ENCODE measurements at places on chromosomes 3 and 15.

- peaks cover 34% of the 10 kb centered on the region for H3K4me1 ChIP-seq
- H3K27me3 ChIP-seq = no peaks in the 10 kb centered on the region
- H3K27ac ChIP-seq = peak overlapping the region; percentile 85
Observed at GRCh38 chr3:177994976-177995375, 541.3 kb upstream of the KCNMB2 start.

GRCh38 chr3:143301031-143301901 lies 181.7 kb downstream of the CHST2 start:
- no peaks in the 10 kb centered on the region for H3K36me3 ChIP-seq
- H3K27ac ChIP-seq = no peak overlapping the region
- H3K4me1 ChIP-seq = peaks cover 19% of the 10 kb centered on the region
- H3K27me3 ChIP-seq = no peaks in the 10 kb centered on the region
- DNase-seq = no peak

DNA sequence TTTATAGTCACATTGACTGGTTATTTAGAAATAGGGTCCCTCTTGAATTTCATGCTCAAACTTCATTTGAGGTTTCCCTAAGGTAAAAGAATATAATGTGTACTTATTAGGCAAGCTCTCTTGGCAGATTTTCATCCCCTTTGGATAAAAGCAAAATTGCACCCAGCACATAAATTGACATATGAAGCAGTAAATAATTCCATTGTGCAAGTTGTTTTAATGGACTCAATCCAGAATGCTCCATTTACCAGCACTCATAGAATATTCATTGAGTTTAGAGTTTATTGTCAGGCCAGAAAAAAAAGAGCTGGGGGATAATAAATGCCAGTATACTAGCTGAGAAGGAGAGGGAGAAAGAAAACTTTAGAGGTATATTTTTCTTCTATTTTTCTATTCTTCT lies 136.8 kb downstream of the TPRG1 start:
- peaks cover 53% of the 10 kb centered on the region for H3K4me1 ChIP-seq
- H3K4me3 ChIP-seq = peak overlapping the region; percentile 78
- peak overlapping the region; percentile 94 for H3K27ac ChIP-seq
- DNase-seq = no peak
- H3K36me3 ChIP-seq = peaks cover 32% of the 10 kb centered on the region

- no peaks in the 10 kb centered on the region for H3K4me1 ChIP-seq
- no peak for DNase-seq
- peaks cover 3% of the 10 kb centered on the region for H3K27me3 ChIP-seq
- no peak overlapping the region for H3K4me3 ChIP-seq
Observed at GRCh38 chr3:171788546-171789351, 21.5 kb downstream of the PLD1 start.

GRCh38 chr15:89021224-89021623 lies 67.0 kb upstream of the ABHD2 start:
- no peak overlapping the region for H3K27ac ChIP-seq
- H3K27me3 ChIP-seq = peaks cover 3% of the 10 kb centered on the region
- no peaks in the 10 kb centered on the region for H3K36me3 ChIP-seq
- DNase-seq = no peak
- no peak overlapping the region for H3K4me3 ChIP-seq

GRCh38 chr15:41922353-41922752 lies 28.5 kb upstream of the SPTBN5 start:
- H3K4me3 ChIP-seq = no peak overlapping the region
- H3K36me3 ChIP-seq = peaks cover 76% of the 10 kb centered on the region
- no peaks in the 10 kb centered on the region for H3K27me3 ChIP-seq
- peaks cover 22% of the 10 kb centered on the region for H3K4me1 ChIP-seq
- no peak overlapping the region for H3K27ac ChIP-seq

- H3K36me3 ChIP-seq = peaks cover 94% of the 10 kb centered on the region
- peak overlapping the region; percentile 60 for H3K4me3 ChIP-seq
- no peaks in the 10 kb centered on the region for H3K27me3 ChIP-seq
- no peak for DNase-seq
Observed at GRCh38 chr3:50333744-50334328, 5.8 kb upstream of the TUSC2 start.

GRCh38 chr15:56160966-56161365 lies 82.7 kb downstream of the RFX7 start:
- H3K4me3 ChIP-seq = no peak overlapping the region
- peaks cover 33% of the 10 kb centered on the region for H3K36me3 ChIP-seq
- DNase-seq = no peak
- H3K4me1 ChIP-seq = peaks cover 45% of the 10 kb centered on the region

DNA sequence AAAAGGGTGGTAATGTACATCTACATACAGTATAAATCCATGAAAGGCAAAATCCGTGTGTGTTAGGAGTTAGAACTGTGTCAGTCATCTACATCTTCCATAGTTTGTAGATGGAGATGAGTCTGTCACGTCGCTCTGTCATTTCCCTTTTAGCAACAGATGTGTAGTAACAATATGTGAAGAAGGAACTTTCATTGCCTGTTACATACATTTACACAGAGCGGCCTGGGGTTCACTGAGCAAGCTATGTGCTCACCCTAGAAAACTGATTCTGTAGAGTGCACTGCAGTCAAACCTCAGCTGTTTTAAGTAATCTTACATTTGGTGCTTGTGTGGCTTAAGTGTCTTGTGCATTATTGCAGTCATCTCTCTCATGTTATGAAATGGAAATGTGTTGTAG lies 41.6 kb upstream of the AP3B2 start:
- no peak for DNase-seq
- peak overlapping the region; percentile 96 for H3K27ac ChIP-seq
- H3K4me1 ChIP-seq = peaks cover 56% of the 10 kb centered on the region
- peaks cover 70% of the 10 kb centered on the region for H3K36me3 ChIP-seq
- no peaks in the 10 kb centered on the region for H3K27me3 ChIP-seq
- H3K4me3 ChIP-seq = peak overlapping the region; percentile 94

DNA sequence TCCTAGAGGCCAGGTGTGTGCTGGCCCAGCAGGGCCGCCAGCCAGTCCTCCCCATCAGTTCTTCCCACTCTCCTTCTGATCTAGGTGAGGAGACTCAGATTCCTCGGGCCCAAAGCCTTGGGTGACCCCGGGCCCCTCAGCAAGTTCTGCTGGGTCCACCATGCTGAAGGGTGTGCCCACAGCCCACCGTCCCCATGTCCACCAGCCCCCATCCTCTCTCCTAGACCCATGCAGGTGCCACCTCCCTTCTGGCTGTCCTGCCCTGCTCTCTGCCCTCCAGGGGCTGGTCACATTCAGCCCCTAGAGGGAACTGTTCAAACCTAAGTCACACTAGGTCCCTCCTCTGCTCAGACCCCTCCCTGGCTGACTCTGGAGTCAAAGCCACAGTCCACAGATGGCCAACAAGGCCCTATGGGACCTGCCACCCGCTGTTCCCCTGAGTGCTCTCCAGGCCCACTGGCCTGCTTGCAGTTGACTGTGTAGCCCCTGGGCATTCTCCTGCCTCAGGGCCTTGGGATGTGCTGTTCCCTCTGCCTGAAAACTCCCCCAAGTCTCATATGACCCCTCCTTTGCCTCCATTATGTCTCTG lies 878 bp upstream of the TLR9 start:
- DNase-seq = no peak
- H3K27ac ChIP-seq = peak overlapping the region; percentile 93
- peak overlapping the region; percentile 54 for H3K4me3 ChIP-seq
- peaks cover 37% of the 10 kb centered on the region for H3K36me3 ChIP-seq
- H3K27me3 ChIP-seq = no peaks in the 10 kb centered on the region

GRCh38 chr15:82105451-82106215 lies 59.8 kb upstream of the MEX3B start:
- no peak for DNase-seq
- H3K4me1 ChIP-seq = no peaks in the 10 kb centered on the region
- no peak overlapping the region for H3K4me3 ChIP-seq
- no peaks in the 10 kb centered on the region for H3K36me3 ChIP-seq

GRCh38 chr3:68874551-68875348 lies 57.6 kb downstream of the TAFA4 start:
- no peak for DNase-seq
- peaks cover 18% of the 10 kb centered on the region for H3K27me3 ChIP-seq
- no peaks in the 10 kb centered on the region for H3K36me3 ChIP-seq
- no peaks in the 10 kb centered on the region for H3K4me1 ChIP-seq
- H3K4me3 ChIP-seq = no peak overlapping the region

- H3K4me3 ChIP-seq = no peak overlapping the region
- no peak for DNase-seq
- H3K27me3 ChIP-seq = peaks cover 11% of the 10 kb centered on the region
Observed at GRCh38 chr3:133998691-133999241, 31.0 kb downstream of the SLCO2A1 start.

DNA sequence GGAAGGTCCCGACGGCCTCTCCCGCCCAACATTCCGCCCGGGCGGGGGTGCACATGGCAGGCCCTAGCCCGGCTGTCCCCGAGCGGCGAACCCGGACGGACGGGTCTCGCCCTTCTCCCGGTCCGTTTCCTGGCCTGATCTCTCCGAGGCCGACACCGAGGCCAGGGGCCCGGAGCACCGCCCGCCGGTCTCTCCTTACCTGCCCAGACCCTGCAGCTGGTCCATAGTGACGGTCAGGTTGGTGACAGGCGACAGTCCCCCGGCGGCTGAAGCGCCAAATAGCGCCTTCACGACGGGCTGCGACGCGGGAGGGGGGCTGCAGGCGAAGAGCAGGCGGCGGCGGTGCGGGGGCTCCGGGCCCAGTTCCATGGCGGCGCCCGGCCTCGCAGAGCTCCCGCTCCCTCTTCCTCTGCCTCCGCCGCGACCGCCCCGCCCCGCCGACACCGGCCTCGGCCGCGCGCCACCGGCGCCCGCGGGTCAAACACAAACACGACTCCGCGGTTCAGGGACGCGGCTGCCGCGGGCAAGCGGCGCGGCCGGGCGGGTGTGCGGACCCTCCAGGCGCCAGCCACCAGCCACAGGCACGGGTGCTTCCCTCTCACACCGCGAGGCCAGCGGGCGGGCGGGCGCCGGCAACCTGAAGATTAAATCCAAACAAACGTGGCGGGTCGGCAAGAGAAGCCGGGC lies 495 bp downstream of the CDC25A start:
- H3K27me3 ChIP-seq = peaks cover 16% of the 10 kb centered on the region
- peaks cover 47% of the 10 kb centered on the region for H3K36me3 ChIP-seq
- H3K4me3 ChIP-seq = peak overlapping the region; percentile 91
- H3K4me1 ChIP-seq = peaks cover 26% of the 10 kb centered on the region
- peak overlapping the region; percentile 83 for H3K27ac ChIP-seq

DNA sequence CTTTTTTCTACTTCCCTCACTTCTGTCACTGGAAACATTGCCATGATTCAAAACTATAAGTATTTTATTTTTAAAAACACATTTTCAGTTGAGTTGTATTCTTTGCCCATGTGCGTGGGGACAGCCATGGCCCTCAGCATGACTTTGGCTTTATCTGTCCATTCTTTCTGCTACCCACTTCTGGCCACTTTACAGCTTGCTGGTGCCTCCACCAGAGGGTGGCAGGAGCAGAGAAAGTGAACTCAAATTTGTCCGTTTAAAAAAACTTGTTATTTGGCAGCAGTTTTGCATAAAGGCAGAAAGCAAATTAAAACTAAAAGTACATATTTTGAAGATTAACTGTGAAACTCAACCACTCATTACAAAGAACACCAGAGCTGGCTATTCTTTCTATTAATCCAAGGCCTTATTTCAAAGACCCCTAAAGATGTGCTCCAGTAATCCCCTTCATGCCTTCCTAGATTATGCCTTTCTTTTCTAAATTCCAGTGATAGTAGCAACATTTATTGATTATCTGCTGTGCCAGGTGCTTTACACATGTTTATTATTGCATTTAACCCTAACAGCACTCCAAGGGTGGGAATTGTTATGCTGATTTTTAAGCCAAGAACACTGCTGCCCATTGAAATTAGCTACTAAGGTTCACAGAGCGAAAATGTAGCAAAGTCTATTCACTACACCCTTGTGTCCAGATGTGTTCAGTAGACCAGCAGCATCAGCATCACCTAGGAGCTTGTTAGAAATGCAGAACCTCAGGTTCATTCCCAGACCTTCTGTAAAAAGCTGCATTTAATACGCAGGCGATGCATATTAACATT lies 134.8 kb downstream of the THRB start:
- no peak overlapping the region for H3K27ac ChIP-seq
- H3K4me1 ChIP-seq = no peaks in the 10 kb centered on the region
- H3K36me3 ChIP-seq = no peaks in the 10 kb centered on the region
- no peaks in the 10 kb centered on the region for H3K27me3 ChIP-seq
- no peak overlapping the region for H3K4me3 ChIP-seq

GRCh38 chr3:195475614-195476013 lies 32.8 kb upstream of the ACAP2 start:
- H3K4me1 ChIP-seq = no peaks in the 10 kb centered on the region
- H3K36me3 ChIP-seq = no peaks in the 10 kb centered on the region
- peaks cover 8% of the 10 kb centered on the region for H3K27me3 ChIP-seq
- H3K4me3 ChIP-seq = no peak overlapping the region

DNA sequence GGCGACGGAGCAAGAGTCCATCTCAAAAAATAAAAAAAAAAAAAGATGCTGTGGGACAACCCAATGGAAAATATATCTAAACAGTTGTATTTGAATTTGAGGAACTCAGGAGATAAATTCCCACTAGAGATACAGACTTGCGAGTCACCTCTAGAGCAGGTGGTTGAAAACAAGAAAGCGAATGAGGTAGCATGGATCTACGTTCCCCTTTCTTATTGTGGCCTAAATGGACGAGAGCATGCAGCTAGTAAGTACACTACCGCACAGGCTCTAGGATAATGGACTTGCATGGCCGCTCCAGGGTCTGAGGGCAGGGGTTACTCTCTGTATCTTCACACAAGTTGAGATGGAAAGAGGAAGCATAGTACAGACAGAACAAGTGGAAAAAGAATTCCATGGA lies 63.5 kb upstream of the TGFBR2 start:
- DNase-seq = no peak
- peaks cover 40% of the 10 kb centered on the region for H3K4me1 ChIP-seq
- H3K36me3 ChIP-seq = no peaks in the 10 kb centered on the region
- no peak overlapping the region for H3K4me3 ChIP-seq
- no peaks in the 10 kb centered on the region for H3K27me3 ChIP-seq

DNA sequence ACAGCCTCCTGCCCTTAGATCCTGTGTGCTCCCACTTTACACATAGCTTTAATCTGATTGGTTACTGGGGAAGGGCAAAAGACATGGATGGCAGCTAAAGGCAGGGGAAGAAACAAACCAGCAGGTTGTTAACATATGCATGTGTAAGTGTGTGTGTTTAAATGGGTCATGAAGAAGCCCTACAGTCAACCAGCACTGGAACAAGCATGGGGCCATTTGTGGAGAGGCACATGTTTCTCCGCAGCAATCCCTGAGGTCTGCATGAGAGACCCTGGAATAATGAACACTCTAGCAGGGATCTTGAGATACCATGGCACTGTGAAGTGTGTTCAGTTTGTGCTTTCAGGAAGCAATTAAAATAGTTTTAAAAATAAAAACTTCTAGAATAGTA lies 6.0 kb downstream of the KLF13 start:
- H3K4me1 ChIP-seq = peaks cover 91% of the 10 kb centered on the region
- peak overlapping the region; percentile 95 for H3K4me3 ChIP-seq
- no peaks in the 10 kb centered on the region for H3K27me3 ChIP-seq
- peak overlapping the region; percentile 96 for H3K27ac ChIP-seq
- peaks cover 35% of the 10 kb centered on the region for H3K36me3 ChIP-seq

Measured in activated T-cell treated with anti-CD3 and anti-CD28 coated beads, Interleukin-2, amount 50 U/mL, for 24 hours (primary cell).